ENCODE measurements at places on chromosomes 12 and 14. TPM values are rescaled to one million over a fixed set of nuclear protein-coding genes. Genes with fewer than 3 reads are reported as not detected.

- DNase-seq = no peak
Observed at GRCh38 chr14:79493081-79493645, 718.1 kb downstream of the DIO2 start.

DNA sequence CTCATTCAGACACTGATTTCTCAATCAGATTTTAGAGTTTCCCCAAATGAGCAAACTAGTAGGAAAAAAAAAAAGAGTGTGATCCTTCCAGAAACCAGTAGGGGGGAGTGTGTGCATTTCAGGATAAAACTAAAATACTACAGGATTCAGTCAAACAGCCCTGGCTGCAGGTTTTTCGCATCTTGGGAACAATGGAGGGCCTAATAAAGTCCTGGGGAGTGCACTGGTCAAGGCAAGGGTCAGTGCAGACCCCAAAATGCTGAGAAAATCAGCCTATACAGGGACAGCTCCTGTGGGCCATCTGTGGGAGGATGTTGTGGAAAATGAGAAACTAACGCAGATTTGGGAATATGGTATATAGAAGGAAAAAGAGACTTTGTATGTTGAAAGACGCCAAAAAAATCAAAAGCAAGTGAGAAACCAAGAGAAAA is 22.2 kb upstream of the ABCD4 start:
- no peak for DNase-seq

- DNase-seq = no peak
Observed at GRCh38 chr12:115207216-115207915, 523.4 kb upstream of the TBX3 start.

DNA sequence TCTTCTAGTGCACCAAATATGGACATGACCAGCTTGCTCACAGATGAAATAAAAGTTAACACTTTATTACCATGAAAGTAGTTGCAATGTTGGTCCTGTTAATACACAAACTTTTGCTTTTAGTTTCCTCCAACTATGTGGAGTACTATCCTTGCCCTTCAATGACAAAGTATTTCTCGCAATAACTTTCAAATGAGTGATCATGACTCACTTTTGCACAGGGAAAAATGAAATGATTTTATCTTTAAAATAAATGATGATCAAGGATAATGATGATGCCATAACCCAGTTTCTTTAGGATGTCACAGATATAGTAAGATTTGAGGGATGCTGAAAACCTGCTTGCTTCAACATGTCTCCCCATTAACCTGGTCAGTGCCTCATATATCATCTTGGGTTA is 254.0 kb upstream of the KITLG start:
- DNase-seq = no peak

DNA sequence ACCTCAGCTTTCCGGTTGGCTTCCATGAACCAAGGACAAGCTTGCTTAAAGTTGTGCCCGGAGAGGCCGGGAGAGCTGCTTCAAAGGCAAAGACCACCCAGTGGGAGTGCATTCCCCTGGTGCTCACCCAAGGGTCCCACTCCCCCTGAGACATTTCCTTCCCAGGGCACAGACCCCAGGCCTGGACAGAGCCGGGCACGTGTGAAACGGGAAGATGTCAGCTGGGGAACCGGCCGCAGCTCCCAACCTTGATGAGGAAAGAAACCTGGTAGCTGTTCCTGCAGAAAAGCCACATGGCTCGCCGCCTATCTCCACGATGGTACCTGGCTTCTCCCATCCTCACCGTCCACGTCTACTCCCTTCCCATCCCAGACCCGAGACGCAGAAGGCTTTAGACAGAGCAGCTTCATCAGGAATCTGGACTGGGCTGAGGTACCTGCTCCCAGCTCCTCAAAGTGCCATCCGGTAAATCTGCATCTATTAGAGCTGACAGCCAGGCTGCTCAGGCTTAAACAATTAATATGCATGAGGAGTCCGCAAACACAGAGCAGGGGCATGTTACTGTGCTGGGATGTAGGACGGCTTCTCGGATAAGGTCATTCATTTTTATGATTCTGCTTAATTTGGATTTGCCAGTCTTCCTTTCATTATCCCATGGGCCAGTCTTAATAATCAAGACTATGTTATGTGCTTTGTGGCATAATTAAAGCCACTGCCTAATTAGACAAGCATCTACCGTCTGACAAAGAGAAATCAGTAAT is 53.1 kb downstream of the GALNT9 start:
- DNase-seq = no peak

DNA sequence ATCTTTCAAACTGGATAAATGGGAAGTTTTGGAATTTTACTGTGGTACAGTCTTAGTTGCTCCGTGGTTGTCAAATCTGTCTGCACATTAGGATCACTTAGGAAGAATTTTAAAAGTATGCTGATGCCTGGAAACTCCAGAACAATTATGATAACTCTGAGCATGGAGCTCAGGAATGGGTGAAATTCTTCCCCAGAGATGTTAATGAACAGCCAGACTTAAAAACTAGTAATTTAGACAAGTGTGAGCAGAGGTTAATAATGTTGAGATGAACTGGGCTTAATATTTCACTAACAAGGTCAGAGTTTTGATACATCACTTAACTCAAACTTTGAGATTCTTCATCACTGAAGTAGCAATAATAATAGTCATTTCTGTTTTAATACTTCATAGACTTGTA is 94.5 kb downstream of the NTS start:
- no peak for DNase-seq

- no peak for DNase-seq
Observed at GRCh38 chr12:109873653-109874052, 6.7 kb downstream of the GLTP start.

DNA sequence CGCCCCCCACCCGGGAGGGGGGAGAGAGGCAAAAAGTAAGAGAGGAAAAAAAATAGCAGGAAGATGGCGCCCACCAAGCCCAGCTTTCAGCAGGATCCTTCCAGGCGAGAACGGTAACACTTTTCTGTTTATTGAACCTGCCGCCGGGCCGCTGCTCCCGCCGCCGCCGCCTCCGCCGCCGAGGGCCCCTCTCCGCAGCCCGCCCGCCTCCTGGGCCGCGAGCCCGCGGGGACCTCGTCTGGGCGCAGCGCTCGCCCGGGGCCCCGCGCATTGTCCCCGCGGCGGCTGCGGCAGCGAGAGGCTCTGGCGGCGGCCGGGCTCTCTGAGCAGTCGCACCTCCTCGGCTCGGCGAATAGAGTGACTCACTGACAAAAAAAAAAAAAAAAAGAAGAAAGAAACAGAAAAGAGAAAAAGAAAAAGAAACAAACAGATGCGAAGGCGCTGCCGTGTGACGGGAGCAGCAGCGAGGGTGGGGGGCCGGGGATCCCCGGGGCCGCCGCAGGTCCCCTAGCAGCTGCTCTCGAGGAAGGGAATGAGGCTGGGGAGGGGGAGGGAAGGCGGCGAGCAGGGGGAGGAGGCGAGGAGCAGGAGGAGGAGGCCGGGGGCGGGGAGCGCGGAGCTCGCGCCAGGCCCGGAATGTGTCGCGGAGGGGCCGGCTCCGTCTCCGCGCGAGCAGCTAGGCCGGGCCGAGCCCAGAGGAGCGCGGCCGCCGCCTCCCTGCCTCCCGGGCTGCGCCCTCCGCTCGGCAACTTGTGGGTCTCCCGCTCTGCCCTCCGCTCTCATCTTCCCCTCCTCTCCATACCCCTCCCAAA is 781 bp downstream of the NPAS3 start:
- peak; percentile 17 for DNase-seq

GRCh38 chr12:78929075-78929418 is 64.5 kb downstream of the SYT1 start:
- no peak for DNase-seq

The ANO2 gene
- total RNA-seq = not detected

The GPR135 gene
- 1.5 TPM for total RNA-seq

The FOXN4 gene
- total RNA-seq = not detected

The PTPRB gene
- total RNA-seq = not detected

The CLEC2A gene
- not detected for total RNA-seq

The MGAT4C gene
- not detected for total RNA-seq

The ADAM21 gene
- total RNA-seq = 0.12 TPM

Data from activated B cell treated with CpG ODN at 0.5 μM for 24 hours (primary cell).